ENCODE measurements at places on chromosomes 1 and 21.

- DNase-seq, result no peak
Measured at GRCh38 chr1:36937371-36937770, 96.9 kb downstream of the GRIK3 start.

- DNase-seq, result no peak
Measured at GRCh38 chr1:51453010-51453409, 66.1 kb downstream of the EPS15 start.

GRCh38 chr1:197021716-197022115 lies 44.4 kb downstream of the CFHR5 start:
- no peak for DNase-seq

GRCh38 chr1:206946261-206946660 lies at the start of gene PIGR:
Gene PIGR, minus strand, starts transcription at chr1:206946466. Its CDS starts 5,935 bp downstream, at chr1:206940531.
- no peak for DNase-seq

DNA sequence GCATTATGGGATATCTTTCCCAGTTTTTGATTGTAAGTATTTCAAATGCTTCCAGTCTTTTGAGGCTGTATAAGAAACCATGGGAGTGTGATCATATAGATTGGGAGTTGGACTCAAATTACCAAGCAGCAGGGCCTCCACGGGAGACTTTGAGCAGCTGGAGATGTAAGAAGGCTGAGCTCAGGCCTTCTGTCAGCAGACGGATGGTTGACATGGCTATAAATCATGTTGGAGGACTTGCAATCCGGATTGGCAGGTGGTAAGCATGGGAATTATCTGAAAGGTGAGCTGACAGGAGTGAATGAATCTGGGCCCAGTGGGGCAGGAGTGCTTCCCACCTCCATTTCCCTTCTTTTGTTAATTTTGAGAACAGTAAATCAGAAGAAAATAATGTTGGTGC lies 83.2 kb upstream of the PPM1J start:
- peak; percentile 88 for DNase-seq

DNA sequence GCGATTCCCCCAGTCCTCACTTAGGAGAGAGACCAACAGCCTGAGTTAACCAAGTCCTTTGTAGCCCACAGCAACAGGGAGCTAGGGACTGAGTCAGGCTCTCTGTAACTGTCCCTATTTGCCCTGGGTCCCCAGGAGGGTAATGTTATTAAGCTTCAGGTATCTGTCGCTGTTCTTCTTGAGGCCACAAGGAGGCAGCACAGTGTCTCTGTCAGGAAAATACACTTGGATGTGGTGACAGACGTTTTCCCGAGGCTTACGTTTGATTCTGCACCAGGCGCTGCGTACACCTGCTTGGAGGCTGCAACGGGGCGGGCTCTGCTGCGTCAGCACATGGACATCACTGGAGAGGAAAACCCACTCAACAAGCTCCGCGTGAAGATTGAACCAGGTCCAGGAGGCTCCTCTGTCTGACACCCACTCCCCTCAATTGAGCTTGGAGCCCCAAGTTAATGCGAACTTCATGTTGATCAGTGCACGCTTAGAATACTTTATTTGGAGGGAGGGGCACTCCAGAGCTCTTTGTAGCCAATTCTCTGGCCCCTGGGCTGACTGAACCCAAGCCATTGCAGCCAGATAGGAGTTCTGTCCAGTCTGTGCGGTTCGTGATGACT lies 10.7 kb upstream of the ELF3 start:
- peak; percentile 81 for DNase-seq

DNA sequence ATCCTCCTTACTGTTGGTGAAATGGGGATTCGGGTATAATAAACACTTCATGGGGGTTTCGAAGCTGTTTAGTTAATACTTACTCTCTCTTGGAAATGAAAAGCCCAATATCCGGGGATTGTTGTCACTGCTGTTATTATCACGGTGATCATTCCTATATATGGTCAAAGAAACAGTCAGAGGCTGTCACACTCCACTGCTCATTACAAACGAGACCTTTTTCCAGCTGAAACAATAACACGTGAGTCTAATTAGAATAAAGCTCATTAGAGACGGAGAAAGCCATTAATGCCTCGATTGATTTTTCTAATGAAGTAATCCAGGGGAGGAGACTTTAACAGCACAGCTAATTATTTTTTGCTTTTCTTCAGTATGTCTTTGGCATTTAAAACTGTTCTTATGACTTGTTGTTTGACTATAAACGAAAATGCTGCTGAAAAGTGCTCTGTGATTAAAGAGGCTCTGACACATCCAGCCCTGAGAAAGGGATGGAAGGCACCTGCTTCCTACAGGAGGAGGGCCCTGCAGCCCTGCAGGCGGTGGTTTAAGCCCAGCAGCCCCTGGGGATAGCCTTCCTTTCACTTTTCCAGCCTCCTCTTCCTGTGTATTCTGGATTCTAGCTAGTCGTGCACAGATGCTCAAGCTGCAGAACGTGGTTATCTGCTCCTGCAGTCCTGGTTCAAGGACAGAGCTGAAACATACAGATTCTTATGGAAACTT lies 143.6 kb downstream of the EDEM3 start:
- DNase-seq, result peak; percentile 95

GRCh38 chr1:151905070-151905442 lies 4.3 kb downstream of the THEM4 start:
- no peak for DNase-seq

- no peak for DNase-seq
Measured at GRCh38 chr1:212955961-212956620, 5.8 kb downstream of the VASH2 start.

- DNase-seq, result no peak
Measured at GRCh38 chr1:229792012-229792975, 166.2 kb downstream of the URB2 start.

GRCh38 chr1:22088331-22088730 lies 35.8 kb downstream of the CDC42 start:
- DNase-seq, result no peak

- no peak for DNase-seq
Measured at GRCh38 chr1:180291004-180291403, 60.9 kb downstream of the LHX4 start.

DNA sequence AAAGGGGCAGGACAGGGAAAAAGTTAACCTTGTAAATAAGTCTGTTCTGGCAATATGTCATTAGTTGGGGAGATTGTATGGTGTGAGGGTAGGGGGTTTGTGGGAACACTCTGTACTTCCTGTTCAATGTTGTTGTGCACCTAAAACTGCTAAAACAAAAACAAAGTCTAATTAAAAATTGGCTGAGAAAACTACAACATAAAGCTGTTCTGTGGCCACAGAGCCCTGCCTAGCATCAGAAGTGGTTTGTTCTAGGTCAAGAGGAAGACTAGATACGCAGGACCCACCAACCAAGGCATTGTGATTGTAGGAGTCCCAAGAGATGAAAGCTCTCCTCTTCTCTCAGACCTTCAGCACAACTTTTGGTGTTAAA lies 81.0 kb upstream of the LRRC8D start:
- no peak for DNase-seq

GRCh38 chr1:107896401-107896800 lies 68.6 kb downstream of the VAV3 start:
- DNase-seq, result no peak

GRCh38 chr21:15701830-15702229 lies 28.0 kb upstream of the USP25 start:
- no peak for DNase-seq

DNA sequence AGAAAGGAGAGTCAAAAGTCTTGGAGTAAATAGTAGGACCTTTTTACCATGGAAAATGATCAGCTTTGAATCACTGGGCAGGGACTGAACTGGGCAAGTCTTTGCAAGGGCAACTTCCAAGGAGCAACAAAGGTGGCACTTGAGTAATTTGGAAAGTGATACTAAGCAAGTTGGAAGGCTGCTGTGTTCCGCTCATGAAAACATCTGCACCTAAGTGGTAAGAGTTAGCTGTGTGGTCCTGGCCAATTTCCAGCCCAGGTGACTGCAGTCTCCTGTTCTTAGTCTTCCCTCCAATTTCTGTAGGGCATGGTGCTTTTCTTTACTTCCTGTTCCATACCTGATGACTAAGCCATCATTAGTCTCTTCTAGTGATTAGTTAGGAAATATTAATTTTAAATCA lies 35.5 kb upstream of the PRDM2 start:
- DNase-seq, result no peak

- DNase-seq, result no peak
Measured at GRCh38 chr1:28779751-28780408, 32.1 kb upstream of the OPRD1 start.

- DNase-seq, result peak; percentile 54
Measured at GRCh38 chr1:33255347-33256220, 708 bp upstream of the ZNF362 start.

DNA sequence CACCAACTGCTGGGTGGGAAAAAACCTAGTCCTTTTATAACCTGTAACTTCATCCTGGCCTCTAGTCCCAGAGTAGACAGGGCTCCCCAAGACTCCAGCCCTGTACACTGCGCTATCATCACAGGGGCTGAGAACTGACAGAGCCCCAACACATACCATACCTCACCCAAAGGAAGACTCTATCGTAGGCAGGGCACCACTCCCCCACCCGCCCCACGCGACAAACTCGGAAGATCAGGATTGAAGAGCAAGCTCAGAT lies 15.8 kb downstream of the INPP5B start:
- DNase-seq, result no peak

DNA sequence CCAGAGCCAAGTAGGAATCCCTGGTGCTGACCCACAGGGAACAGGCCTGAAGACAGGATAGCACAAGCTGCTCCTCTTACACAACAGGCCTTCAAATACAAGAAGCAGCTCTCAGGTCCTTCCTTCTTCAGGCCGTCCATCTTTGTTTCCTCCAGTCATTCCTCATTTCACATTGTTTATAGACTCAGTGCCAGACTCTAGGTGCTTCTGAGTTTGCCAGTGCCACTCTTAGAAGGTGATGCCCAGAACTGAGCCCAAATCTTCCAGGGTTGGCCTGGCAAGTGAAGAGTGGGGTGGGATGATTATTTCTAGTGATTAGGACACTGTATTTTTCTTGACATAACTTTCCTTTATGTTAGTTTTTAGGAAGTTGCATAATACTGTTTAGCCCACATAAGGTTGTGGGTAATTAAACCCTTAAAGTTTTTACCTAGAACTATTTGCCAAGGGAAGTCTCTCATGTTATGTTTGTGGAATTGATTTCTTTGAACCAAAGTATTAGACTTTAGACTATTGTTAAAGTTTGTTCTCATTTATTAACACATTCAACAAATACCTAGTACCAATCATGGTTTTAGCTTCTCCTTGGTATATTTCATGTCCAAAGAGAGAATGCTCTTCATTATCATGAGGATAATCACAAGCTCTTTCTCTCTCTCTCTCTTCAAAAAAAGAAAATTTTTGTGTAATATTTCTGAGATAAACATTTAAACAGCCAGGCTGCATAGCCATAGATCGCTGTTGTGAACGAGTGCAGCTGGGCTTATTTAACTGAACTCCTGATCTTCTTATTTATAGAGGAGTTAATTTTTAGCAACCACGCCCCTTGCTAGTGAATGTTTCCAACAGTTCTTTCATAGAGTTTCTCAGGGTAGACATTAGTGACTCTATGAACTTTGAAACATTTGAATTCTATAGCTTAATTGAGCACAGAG lies 47.7 kb downstream of the PGM1 start:
- no peak for DNase-seq

DNA sequence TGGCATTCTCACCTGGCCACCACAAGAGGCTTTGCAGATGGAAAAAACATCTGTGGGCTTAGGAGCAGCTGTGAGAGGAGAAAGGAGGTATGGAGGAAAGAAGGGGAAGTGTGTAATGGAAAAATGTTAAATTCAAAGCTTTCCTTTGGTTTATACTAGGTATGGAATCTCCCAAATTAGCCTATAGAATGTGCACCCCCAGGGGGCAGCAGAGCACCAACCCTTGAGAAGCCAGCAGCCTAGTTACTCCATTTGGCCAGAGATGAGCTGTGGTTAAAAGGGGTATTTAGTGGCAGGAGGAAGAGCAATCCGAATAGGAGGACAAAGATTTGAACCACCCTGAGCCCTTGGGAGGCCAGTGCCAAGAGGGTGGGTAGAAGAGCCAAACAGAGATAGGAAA lies 97.5 kb upstream of the CTTNBP2NL start:
- DNase-seq, result peak; percentile 64

DNA sequence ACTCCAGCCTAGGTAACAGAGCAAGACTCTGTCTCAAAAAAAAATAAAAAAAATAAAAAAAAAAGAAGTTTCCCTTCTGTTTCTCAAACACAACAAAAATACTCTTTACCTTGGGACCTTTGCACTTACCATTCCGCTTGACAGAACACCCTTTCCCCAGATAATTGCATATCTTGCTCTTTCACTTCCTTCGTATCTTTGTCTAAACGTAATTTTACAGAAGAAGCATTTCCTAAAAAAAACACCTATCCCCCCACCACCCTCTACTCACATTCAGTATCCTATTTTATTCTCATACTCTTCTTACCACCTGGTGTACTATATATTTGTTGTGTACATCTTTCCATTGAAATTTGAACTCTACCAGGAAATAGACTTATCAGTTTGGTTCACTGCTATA lies 32.7 kb downstream of the ASH1L start:
- no peak for DNase-seq

GRCh38 chr1:36524359-36525062 lies 41.8 kb upstream of the CSF3R start:
- DNase-seq, result no peak

DNA sequence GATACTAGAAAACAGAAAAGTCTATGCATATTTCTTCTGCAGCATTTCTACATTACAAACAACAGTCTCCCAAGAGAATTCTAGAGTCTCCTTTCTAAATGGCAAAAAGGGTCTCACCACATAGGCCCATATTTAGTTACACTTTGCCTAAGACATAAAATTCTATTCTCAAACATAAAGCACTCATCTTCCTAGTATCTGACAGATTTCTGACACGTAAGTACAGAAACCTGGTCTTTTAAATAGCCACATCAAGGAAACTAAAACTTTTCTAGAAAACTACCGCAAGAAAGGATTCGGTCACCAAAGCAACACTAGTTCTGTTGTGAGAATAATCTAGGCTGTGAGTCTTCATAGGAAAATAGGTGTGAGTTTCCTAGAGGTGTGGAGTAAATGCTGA lies 33.6 kb upstream of the CTSK start:
- no peak for DNase-seq

GRCh38 chr1:22652881-22653316 lies at the start of gene C1QB:
Gene C1QB, plus strand, starts transcription at chr1:22653236. Its CDS starts 6,227 bp downstream, at chr1:22659463.
- DNase-seq, result no peak

- DNase-seq, result no peak
Measured at GRCh38 chr1:57835620-57836019, 411.8 kb upstream of the DAB1 start.

DNA sequence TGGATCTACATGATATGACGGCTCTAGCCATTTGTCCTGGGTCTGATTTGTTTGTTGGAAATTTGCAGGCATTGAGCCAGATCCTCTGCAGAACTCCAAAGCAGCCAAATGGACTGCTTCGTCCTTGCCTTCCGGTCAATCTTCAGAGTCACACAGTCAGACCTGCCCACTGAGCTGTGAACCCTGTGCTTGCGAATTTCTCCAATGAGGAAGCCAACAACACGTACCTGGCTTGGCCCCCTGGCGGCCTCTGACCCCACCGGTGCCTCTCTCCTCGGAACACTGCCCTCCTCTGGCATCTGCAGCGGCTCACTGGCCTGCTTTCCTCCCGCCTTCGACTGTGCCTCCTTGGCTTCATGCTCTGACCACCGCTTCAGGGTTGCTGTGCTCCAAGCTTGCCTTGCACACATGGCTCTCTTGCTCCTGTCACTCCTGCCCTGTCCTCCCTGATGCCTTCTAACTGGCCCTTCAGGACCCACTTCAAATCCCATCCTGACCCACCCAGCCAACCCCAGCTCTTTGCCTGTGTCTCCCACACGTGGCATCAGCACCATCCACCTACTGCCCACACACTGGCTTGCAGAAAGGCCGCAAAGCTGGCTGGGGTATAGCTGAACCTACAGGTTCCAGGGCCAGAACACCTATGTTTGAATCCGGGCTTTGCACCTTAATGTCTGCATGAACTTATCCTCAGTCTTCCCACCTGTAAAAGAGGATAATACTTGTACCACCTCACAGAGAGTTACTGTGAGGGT lies 128.2 kb downstream of the KCNN3 start:
- DNase-seq, result no peak
